ENCODE measurements at places on chromosomes 7 and 10. TPM values are rescaled to one million over a fixed set of nuclear protein-coding genes. Genes with fewer than 3 reads are reported as not detected.

ZNF736 gene
- total RNA-seq: 7.0 TPM

PRKG1 gene
- total RNA-seq: 28.7 TPM

OAT gene
- total RNA-seq: 70.2 TPM

WDR86 gene
- total RNA-seq: 2.8 TPM

FAM180A gene
- total RNA-seq: not detected

PANK1 gene
- 51.6 TPM for total RNA-seq

SRRM3 gene
- 0.82 TPM for total RNA-seq

DNAH11 gene
- not detected for total RNA-seq

PVRIG gene
- 4.3 TPM for total RNA-seq

LIPF gene
- not detected for total RNA-seq

DNA sequence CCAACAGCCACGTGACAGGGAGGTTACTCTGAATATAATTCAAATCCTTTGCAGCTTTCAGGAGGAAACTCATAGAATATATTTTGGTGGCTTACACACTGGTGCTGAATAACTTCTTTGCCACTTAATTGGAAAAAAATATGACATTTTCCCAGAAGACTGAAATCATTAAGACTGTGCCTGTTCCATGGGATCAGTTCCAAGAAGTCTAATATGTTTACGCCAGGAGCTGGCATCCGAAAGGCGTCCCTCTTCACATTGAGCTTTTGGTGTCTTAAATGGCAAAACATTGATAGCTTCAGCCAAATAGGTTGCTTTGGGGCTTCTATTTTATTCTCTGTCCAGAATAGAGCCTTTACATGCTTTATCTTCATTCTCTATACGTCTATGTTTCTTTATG, 917.6 kb upstream of the LRRTM3 start:
- DNase-seq: no peak

GRCh38 chr10:123191886-123192285, 37.7 kb downstream of the BUB3 start:
- no peak for DNase-seq

- DNase-seq: no peak
Observed at GRCh38 chr10:70536196-70536861, 57.8 kb downstream of the PALD1 start.

- DNase-seq: no peak
Observed at GRCh38 chr10:116098411-116099022, 174.5 kb downstream of the GFRA1 start.

GRCh38 chr10:97791824-97792721, 20.3 kb upstream of the SFRP5 start:
- peak; percentile 61 for DNase-seq

DNA sequence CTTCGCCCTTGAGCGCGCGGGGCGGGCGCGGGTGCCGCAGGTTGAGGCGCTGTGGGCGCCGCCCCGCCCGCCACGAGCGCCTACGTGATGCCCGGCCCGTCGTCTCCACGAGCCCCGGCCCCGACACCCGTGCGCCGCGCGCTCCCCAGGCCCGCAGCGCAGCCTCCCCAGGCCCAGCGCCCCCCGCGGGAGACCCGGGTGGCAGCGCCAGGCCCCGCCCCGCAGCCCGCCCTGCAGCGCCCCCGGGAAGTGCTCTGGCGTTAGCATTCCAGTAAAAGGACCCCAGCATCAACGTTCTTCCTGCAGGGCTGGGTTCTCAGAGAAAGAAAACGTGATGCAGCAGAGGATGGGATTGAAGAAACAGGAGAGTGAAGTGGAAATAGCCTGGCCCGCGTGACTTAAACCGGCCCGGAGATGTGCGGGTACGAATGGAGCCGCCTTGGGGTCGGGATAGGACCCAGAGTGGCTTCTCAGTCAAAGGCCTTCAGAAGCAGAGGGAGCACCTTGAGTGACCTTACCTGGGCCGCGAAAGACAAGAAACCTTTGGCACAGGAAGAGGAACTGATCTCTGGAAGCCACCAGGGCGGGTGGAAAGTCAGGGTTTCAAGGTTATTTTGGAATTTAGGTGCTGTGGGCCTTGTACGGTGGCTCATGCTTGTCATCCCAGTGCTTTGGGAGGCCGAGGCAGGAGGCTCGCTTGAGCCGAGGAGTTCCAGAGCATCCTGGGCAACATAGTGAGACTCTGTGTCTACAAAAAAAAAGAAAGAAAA, 1.8 kb downstream of the PFKP start:
- DNase-seq: peak; percentile 28

GRCh38 chr7:69857014-69857413, 258.7 kb downstream of the AUTS2 start:
- no peak for DNase-seq

- no peak for DNase-seq
Observed at GRCh38 chr10:13056456-13057077, 43.4 kb upstream of the OPTN start.

DNA sequence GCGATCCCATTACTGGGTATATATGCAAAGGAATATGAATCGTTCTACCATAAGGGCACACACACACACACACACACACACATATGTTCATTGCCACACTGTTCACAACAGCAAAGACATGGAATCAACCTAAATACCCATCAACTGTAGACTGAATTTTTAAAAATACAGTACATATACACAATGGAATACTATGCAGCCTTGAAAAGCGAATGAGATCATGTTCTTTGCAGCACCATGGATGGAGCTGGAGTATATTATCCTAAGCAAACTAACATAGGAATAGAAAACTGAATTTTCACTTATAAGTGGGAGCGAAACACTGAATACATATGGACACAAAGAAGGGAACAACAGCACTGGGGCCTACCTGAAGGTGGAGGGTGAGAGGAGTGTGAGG, 72.5 kb downstream of the MARCHF5 start:
- DNase-seq: no peak

GRCh38 chr7:105805447-105806019, 70.9 kb downstream of the ATXN7L1 start:
- no peak for DNase-seq

DNA sequence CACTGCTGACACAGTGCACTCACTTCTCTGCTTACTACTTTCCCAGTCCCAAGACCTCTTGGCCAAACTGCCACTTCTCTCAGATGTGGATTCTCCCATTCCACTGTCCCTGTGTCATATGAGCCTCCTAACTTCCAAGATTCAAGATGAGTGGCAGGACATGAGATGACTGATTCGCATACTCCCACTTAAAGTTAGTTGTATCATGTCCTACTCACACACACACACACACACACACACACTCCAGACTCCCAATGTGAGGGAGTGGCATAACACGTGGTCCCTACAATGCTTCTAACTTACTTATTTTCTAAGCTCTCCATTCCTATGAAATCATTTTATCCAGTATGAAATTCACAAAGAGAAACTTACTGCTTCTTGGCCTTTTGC, 67.0 kb upstream of the CAV2 start:
- DNase-seq: no peak

DNA sequence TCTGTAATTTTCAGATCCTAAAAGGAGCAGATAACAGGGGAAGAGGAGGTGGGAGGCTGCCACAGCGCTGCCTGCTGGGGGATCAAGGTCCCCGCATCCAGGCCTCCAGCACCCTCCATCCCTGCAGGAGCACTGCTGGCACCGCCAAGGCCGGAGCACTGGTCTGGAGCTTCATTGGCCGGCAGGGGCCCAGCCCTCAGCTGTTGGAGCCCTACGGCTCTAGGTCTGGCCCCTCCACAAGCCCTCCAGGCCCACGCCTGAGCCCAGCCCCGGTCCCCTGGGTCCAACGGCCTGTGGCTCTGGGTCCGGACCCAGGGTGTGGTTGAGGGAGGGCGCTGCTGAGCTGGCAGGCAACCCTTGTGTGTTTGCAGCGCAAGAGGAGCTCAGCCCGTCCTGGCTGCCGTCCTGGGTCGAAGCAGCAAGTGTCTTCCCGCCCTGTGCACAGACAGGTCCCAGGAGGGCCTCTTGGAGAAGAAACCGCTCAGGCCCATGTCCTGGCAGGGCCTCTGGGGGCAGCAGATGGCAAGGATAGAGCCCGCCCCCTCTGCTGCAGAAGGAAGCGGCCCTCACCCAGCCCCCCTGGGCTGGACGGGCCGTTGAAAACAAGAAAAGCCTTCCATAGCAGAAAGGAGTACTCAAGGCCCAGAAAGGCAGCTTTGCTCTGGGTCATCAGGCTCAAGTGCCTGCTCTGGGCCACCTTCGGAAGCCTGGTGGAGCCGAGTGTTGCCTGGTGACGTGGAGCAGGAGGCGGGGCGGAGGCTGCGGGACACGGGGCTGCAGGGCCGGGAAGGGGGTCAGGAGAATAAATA, 54.3 kb upstream of the TNRC18 start:
- DNase-seq: no peak

GRCh38 chr7:107966711-107967110, 36.2 kb downstream of the LAMB1 start:
- DNase-seq: no peak

DNA sequence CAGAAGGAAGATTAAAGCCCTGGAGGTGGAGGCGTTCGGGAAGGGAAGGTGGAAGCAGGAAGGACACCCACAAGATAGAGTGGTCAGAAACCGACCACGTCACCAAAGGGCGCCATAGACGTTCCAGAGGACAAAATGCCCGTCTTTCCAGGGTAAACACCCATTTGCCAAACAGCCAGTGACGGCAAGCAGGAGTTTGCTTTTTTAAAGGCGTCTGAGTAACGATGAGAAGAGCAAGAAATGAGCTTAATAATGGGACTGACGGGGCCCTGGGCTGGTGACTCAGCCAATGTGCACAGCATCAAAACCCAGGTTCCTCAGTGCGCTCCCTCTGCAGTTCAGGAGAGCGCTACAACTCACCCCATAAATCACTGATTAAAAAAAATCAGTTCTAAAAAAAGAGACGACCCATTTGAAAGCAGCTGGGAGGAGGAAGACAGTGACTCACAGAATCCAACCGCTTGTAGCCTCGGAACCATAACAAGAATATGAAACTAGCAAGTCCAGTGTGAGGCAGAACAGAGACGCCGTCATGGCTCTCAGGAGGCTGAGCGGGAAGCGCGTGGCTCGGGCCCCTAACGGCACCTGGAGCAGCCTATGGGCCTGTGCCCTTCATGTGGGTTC, 5.9 kb downstream of the DIP2C start:
- no peak for DNase-seq

GRCh38 chr10:34967335-34967880, 122.7 kb downstream of the CUL2 start:
- DNase-seq: no peak

GRCh38 chr7:151051108-151051507, 2.8 kb downstream of the ASIC3 start:
- DNase-seq: peak; percentile 43

GRCh38 chr10:19499291-19499770, 316.9 kb upstream of the PLXDC2 start:
- DNase-seq: no peak

DNA sequence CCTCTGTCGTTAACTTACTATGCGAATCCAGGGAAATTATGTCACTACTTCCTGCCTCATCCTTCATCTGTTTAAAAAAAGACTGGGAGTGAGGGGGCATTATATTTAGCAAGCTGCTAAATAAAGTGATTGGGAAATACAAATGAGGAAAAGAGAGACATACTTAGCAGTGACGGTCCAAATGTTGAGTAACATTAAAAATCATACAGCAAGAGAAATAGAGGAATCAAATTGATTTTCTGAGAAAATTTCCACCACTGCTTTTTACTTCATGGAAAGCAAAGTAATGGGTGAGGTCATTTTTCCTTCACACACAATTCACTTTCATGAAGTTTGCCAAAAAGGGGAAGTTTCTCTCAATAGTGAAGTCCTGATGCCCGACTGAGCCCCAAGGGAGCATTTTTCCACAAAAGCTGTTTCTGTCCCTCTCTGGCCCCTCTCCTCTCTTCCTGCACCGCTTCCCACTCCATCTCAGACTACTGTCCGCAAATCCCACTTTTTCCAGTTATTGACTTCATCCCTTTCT, 61.9 kb upstream of the ADO start:
- DNase-seq: no peak

GRCh38 chr10:44516891-44517290, 132.0 kb upstream of the CXCL12 start:
- no peak for DNase-seq
